ENCODE measurements at places on chromosomes 7 and 10.

- no peak for DNase-seq
Measured at GRCh38 chr7:107940951-107941350, 50.0 kb downstream of the DLD start.

DNA sequence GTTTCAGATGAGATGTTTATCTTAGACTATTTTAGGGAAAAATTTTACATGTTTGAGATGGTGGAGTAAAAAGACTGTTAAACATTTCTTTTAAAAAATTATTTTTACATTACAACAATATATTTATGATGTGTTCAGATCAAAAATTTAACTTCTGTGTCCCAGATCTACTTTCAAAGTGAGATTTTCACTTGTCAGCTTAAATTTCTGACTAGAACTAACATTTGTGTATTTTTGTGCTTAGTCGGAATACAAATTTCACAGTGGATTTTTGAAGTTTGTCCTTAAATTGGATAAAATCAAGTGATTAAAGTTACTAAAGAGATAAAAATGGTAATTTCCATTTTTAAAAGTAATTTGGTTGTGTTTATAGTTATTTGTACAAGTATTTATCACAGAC, 24.9 kb downstream of the TMEM106B start:
- DNase-seq, result no peak

DNA sequence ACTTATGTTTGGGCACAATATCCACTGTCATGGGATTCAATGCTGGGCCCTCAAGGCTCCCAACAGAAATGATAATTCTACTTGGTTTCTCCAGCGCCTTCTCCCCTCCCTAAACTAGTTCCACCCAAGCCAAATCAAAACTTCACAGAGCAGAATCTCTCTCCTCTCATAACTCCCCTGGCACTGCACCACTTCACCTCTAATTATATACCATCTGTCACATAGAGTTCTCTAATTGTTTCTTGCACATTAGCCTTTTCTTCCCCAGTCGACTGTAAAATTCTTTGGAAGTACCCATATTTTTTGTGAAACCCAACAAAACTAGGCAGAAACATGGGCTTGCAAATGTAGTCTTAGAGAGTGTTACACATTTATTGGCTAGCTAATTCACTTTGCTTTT, 8.1 kb downstream of the SGMS1 start:
- no peak for DNase-seq

DNA sequence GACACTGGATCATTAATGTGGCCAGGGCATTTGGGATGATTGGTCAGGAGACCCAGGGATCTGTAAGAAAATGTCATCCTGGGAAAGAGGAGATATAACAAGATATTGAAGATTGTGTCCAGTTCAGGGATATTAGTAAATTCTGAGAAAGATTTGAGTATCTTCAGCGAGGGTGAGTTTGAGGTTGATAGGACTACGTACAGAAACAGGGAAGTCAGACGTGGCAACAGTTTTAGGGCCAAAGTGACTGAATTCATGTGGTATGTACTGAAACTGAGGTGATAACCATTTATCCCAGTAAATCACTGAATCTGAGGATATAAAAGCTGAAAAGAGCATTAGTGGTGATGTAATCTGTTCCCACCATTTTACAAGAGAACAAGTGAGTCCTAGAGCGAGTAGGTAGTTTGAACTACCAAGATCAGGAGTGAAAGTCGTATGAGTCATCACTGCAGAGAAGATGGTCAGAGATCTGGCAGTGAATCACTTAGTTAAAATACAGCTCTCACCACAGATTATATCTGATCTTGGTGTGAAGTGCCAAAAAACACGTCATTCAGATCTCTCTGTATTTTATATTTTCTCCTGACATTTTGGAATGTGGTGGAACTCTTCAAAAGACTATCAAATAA, 220.5 kb downstream of the CDK14 start:
- DNase-seq, result no peak

GRCh38 chr7:128037081-128037480, 5.8 kb upstream of the LRRC4 start:
- no peak for DNase-seq

Data from CD4-positive, alpha-beta T cell treated with Interferon alpha-2 for 1 hour (primary cell).